GM12892 (cell line): ENCODE measurements at places on chromosomes 2 and 18.

GRCh38 chr2:67516899-67517530 lies 119.9 kb downstream of the ETAA1 start:
- no peak for DNase-seq

- no peak for DNase-seq
Measured at GRCh38 chr2:55109219-55109891, 59.1 kb upstream of the RTN4 start.

- DNase-seq: no peak
Measured at GRCh38 chr2:176873403-176873802, 339.2 kb upstream of the HNRNPA3 start.

DNA sequence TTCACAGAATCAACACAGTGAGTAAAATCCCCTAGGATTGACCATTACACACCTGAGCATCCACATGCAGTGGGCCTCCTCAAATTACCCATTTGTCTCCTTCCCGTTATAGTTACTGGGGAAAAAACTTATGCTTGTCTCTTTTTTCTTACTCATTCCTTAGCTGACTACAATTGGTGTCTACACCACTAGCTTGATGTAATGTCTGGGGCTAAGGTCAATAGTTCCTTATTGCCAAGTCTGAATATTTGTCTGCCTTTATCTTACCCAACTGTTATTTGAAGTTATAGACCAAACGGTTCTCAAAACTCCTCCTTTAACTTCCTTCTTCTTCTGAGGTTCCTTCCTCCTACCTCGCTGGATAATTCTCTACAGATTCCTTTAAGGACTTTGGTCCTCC lies 41.9 kb upstream of the TMEM17 start:
- DNase-seq: no peak

GRCh38 chr18:47737198-47737830 lies 193.1 kb downstream of the SMAD2 start:
- DNase-seq: no peak

GRCh38 chr2:77007686-77008085 lies 514.5 kb downstream of the LRRTM4 start:
- no peak for DNase-seq

DNA sequence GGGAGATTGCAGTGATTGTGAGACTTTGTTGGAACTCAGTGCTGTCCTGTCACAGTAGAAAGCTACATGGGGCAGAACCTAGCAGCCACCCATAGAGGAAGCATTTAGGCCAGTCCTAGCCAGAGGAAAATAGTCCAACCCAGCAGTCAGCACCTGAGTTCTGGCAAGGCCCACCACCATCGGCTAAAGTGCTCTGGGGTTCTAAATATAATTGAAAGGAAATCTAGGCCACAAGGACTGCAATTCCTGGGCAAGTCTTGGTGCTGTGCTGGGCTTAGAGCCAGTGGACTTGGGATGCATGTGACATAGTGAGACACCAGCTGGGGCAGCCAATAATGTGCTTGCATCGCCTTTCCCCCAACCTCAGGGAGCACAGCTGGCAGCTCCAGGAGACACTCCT lies 28.9 kb upstream of the ACTR2 start:
- no peak for DNase-seq

DNA sequence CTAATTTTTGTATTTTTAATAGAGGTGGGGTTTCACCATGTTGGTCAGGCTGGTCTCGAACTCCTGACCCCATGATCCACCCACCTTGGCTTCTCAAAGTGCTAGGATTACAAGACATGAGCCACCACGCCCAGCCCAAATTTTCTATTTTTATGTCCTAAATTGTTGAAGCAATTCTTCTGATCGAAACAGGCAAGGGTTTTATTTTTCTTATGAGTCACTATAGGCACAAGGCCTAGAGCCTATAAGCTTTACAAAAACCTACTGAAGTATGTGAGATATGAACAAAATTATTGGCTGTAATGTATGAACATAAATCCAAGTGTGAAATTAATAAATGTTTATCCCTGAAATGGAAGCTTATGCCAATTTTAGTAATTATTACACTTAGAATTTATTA lies 464.2 kb upstream of the NRP2 start:
- no peak for DNase-seq

GRCh38 chr2:168461178-168461941 lies 5.3 kb downstream of the CERS6 start:
- no peak for DNase-seq

- no peak for DNase-seq
Measured at GRCh38 chr18:48929941-48930713, 20.6 kb downstream of the SMAD7 start.

- DNase-seq: no peak
Measured at GRCh38 chr2:10984418-10985135, 72.8 kb downstream of the KCNF1 start.

GRCh38 chr2:43475922-43476321 lies 119.9 kb downstream of the THADA start:
- DNase-seq: no peak

GRCh38 chr2:38450509-38450908 lies 73.4 kb upstream of the ATL2 start:
- no peak for DNase-seq

DNA sequence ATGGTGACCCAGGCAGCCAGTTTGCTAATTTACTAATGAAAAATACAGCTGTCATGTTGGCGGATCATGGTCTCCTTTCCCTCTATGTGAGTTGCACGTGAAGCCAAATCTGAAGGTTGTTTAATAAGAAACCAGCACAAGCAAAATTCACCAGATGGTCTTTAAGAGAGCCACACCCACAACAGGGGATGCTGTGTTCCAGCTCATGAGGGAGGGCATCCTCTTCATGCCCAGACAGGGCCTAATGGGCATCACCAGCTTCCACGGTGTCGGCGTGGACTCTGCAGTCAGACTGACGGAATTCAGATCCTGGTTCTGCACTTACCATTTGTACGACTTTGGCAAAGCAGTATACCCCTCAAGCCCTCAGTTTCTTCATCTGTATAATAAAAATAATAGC lies 39.9 kb downstream of the TMEM247 start:
- DNase-seq: no peak

GRCh38 chr2:237482485-237482884 lies 4.6 kb upstream of the MLPH start:
- DNase-seq: no peak

DNA sequence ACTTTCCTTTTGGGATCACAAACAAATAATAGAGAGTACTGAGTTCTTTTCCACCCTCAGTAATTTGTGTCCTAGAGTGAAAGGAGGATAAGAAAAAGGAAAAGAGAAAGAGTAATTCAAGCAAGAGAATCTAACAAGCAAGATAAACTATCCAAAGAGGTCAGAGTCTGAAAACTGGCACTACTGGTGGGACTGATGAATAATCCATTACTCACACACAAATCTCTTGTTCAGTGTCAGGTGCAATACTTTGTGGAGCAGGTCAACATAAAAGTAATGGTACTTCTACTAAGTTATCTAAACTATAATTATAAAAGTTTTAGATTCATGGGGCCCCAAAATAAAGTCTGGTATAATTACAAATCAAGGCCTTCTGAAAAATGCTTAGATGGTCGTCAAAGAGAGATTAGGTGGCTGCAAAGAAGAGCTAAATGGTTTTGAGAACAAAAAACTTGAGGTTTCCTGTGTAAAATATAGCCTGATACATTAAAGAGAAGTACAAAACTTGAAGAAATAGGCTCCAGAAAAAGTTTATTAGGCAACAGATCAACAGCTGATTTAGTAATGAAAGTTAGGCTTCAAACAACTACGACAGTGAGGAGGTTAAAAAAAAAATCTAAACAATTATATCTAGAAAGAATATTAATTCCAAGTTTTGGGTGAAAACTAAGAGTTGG lies 109.4 kb downstream of the BAZ2B start:
- no peak for DNase-seq

GRCh38 chr2:66839551-66840320 lies 404.8 kb downstream of the MEIS1 start:
- DNase-seq: no peak

DNA sequence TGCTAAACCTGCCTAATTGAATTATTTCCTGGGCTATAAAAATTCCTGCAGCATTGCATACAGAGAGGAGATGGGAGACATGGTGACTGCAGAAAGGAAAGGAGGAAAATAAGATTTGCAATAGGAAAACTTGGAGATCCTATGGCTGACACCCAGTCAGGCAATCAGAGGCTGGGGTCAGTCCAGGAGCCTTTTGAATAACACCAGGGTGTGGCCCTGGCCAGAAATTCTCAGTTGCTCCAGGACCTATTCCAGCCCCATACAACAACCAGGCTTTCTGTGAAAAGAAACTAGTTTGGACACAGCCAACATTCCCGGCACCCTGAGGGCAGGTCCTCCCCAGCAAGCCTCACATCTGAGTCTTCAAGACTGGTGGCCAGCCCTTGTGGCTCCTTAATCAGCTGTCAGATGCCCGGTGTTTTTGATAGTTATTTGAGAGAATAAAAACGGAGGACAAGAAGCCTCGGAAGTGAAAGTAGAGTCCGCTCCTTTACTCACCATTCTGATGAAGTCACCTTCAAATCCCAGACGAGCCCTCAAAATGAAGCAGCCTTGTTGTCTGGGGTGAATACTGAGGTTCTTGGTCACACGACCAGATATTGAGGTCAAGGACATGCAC lies 31.1 kb upstream of the GMCL1 start:
- no peak for DNase-seq

DNA sequence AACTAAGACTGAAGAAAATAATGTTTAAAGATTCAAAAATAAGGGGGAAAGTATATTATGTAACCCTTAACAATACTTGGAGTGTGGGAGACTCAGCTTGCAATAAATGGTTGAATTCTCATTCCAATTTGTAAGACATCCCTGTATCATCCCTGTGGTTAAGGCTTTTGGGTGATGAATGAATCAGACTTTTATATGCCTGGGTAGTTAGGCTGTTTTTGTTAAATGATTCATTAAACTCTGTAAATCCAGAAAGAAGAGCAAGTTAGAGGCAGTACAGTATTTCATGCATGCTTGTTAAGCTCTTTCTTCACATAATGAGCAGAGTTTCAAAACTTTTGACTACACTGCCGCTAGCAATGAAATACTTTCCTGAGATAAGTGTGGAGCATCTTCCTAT lies 948.8 kb downstream of the SOCS6 start:
- no peak for DNase-seq

DNA sequence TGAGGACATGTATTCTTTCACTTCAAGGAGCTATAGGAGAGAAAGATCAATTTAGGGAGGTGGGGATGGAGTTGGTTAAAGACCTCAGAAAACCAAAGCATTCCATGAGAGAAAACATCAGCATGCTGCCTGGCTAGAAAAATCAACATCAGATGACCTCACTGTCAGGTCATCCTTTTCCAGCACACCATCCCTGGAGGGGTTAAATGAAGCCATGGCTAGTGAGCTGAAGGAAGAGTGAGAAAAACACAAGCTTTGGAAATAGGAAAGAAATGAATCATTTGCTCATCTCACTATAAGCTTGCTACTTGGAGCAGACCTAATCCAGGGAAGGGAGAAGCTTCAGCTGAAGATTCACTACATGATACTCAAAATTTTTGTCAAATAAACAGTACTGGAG lies 109.5 kb upstream of the ITGB6 start:
- DNase-seq: no peak

- DNase-seq: no peak
Measured at GRCh38 chr2:202479090-202479489, 103.0 kb downstream of the BMPR2 start.

DNA sequence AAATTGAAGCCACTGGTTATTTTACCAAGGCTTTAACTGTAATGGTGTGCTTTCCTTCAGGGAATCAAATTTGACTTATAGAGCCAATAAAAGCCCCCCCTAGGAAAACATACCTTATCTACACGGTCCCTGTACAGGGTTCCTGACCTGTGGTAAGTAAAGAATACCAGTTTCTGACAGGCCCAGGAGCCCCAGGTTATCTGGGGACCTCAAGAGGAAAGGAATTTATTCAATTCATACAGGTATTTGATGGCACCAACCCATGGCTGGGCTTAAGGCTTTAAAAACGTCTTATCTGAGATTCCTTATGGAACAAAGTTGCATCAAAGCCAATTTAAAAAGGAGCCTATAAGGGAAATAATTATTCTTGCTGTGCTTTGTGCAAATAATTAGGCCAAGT lies 7.0 kb upstream of the RPIA start:
- no peak for DNase-seq

- DNase-seq: no peak
Measured at GRCh38 chr2:219118504-219118903, 42.1 kb downstream of the NHEJ1 start.

DNA sequence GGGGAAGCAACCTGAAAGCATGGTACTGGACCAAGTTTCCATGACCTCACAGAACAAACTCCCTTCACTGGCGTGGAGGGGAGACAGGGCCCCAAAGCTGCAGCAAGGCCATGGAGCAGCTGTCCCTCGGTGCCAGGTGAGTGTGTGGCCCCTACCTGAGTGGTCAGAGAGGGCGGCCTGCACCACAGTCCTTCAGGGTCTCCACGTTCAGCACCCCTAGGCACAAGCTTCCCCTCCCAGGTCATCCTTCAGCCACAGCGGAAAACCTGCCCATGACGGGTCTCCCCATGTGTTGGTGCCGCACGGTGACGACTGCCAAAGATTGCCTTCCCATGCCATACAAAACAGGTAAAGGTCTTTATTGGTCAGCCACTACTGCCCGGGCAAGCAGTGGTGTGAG lies 201.6 kb downstream of the MGAT5 start:
- no peak for DNase-seq

- no peak for DNase-seq
Measured at GRCh38 chr2:139077099-139077737, 297.0 kb upstream of the NXPH2 start.

DNA sequence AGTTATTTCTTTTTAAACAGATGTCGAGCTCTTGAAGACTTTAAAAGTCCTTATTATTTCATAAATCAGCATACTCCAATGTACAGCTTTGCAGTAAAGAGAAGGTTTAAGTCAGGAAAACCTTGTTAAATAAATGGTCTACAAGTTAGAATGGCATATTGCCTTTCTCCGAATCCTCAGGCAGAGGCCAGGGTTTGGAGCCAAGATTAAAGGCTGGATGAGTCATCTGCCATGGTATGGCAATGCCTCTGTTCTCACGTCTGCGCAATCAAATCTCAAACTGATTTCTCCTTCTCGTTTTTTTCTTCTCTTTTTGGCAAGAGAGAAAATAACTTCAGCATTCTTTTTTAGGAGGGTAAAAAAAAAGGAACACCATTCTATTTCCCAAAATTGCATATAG lies 5.6 kb upstream of the KCNJ3 start:
- no peak for DNase-seq

DNA sequence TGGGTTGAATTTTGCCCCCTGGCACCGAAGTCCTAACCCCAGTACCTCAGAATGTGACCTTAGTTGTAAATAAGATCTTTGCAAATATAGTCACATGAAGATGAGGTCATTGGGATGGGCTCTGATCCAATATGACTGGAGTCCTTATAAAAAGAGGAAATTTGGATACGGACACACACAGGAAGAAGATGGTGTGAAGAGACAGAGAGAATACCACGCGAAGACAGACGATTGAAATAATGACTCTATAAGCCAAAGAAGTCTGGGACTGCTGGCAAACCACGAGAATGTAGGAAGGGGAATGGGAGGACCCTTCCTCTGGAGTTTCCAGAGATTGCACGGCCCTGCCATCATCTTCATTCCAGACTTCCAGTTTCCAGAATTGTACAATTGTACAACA lies 98.6 kb downstream of the CPO start:
- no peak for DNase-seq
